Right lung (tissue), 10 donors: ENCODE measurements at places on chromosomes 1 and 21.

DNA sequence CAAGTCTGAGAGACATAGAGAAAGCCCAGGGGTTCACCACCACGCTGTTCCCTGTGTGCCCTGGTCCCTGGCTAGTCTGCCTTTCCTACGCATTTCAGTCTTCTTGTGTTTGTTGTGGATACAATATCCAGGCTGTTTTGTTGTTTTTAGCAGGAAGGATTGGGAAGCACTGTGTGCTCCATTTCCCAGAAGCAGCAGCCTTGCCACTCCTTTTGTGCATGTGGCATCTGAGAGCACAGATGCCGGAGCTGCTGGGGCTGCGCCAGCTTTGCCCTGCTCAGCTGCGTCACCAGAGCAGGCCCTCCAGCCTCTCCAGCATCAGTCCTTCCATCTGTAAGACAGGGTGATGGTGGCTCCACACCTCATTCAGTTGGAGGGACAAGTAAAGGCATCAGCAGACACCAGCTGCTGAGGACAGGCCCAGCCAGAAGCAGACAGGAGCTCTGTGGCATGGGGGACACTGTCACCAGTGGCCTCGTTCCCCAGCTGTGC is 94.4 kb upstream of the COL6A1 start:
- DNase-seq: no peak

DNA sequence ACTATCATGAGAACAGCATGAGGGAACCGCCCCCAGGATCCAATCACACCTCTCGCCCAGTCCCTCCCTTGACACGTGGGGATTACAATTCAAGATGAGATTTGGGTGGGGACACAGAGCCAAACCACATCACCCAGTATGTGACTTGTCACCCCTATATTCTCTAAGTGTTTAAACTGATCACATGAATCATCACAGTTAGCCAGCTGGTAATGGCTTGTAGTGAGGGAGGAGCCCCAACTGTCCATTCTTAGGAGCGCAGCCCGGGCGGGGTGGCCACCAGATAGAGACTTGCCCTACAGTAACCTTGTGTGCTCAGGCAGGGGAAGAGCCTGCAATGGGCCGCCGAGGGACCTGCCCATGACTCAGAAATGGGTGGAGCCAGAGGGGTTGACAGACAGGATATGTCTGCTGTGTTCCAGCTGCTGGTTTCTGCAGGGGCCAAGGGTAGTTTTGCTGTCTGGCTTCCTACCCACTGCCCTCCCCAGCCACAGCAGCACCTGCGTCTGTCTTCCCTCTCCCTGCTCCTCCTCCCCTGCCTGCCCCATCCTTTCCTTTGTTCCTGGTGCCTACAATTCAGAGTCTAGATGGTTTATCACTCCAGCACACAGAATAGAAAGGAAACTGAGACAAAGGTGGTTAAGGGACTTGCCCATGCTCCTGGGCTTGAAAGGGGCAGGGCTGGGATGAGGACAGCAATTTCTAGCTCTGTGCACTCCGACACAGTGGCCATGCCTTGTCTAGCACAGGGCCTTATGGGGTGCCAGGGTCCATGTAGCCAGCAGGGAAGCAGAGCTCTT is 9.2 kb downstream of the ABCG1 start:
- no peak for DNase-seq

DNA sequence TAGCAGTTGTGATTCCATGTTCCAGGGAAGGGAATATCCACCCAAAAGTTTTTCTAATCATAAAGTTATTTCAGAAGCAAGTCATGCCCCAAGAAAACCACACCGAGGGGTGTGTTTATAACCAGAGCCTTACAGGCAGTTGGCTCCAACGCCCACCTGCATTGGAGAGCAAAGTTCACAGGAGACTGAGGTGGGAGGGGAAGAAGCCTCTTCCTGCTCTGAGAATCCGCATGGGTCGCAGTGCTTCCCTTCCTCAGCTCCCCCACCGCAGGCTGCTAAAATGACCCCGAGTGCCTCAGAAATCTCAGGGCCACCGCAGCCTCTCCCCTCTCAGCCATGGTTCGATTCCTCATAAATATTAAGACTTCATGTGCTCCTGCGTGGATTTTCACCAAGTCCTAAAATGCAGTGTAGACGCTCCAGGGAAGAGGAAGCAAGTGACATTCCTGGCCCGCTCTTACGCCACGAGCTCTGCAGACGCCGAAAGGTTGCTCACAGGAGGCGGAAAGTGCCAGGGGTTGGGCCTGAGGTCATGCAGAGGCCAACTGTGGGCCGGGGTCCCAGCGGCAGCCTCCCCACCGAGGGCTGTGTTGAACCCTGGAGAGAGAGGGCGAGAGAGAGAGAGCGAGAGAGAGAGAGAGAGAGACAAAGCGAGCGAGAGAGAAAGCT is 13.4 kb upstream of the SPSB1 start:
- no peak for DNase-seq

- DNase-seq: peak; percentile 54
These were observed 50.8 kb downstream of the CAPN9 start for GRCh38 chr1:230797942-230798365.

DNA sequence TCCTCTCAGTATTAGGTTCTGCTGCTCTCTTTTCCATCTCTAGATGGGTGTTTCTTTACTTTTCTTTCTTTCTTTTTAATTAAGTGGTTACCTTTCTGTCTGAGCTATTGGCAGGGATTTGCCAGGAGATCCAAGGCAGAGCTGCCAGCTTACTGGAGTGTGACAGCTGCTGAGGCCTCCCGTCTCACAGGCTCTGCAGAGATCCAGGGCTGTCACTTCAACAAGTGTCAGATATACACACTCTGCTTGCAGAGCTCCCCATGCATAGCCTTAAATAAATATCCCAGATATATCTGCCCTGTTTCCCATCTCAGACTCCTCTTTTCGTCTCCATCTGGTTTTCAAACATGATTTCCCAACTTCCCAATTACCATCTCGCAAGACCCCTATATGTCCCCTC is 124.3 kb downstream of the NOS1AP start:
- no peak for DNase-seq

DNA sequence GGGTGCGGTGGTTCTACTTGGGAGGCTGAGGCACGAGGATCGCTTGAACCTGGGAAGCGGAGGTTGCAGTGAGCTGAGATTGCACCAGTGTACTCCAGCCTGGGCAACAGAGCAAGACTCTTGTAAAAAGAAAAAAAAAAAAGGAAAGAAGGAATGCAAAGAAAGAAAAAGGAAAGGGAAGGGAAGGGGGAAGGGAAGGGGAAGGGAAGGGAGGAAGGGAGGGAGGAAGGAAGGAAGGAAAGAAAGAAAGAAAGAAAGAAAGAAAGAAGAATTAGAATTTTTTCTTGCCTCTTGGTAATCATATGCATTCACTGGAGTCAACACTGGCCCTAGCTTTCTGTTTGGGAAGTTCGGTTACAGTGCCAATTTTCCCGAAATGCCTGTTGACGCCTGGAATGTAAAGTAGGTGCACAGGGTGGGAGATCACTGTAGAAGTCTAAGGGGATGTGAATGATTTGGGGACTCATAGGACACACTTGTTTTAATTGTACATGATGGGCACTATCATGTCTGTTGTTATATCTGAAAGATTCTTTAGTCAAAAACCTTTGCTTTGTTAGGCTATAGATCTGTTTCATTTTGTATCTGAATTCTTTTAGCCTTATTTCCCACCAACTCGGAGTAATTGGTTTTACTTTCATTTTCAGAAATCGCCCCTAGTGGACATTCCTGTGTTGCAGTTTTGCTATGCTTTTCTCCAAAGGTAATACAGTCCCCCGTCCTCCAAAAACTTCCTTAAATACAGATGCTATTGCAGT is 59.8 kb upstream of the MORC3 start:
- peak; percentile 87 for DNase-seq

GRCh38 chr21:41965461-41966013 is 11.7 kb upstream of the C2CD2 start:
- DNase-seq: no peak
